Epithelial cell of umbilical artery (primary cell): ENCODE measurements at places on chromosomes 3 and 15. TPM values are rescaled to one million over a fixed set of nuclear protein-coding genes. Genes with fewer than 3 reads are reported as not detected.

The GOLGA8R gene
- total RNA-seq, result 0.97 and 1.4 TPM in 2 replicates

The CCDC13 gene
- 1.3 TPM in 1 of 2 replicates, not detected in the other for total RNA-seq

The GOLGA8H gene
- 0.97 and 2.3 TPM in 2 replicates for total RNA-seq

The CPEB1 gene
- total RNA-seq, result 0.91 TPM in 1 of 2 replicates, not detected in the other

The LTF gene
- not detected in 2 replicates for total RNA-seq

The SERPINI2 gene
- not detected in 2 replicates for total RNA-seq

The PRSS50 gene
- not detected in 2 replicates for total RNA-seq

The CHCHD6 gene
- 14.0 and 15.8 TPM in 2 replicates for total RNA-seq

The CGNL1 gene
- total RNA-seq, result 19.2 and 35.9 TPM in 2 replicates

The MUSTN1 gene
- total RNA-seq, result not detected in 2 replicates

The ATP10A gene
- not detected in 2 replicates for total RNA-seq

The RBP2 gene
- total RNA-seq, result not detected in 2 replicates

The GOLGA8J gene
- total RNA-seq, result under 0.01 TPM in 1 of 2 replicates, not detected in the other

The LMAN1L gene
- total RNA-seq, result not detected in 2 replicates

The PIGZ gene
- 2.3 and 2.6 TPM in 2 replicates for total RNA-seq

The KBTBD13 gene
- total RNA-seq, result not detected in 2 replicates

The OSBPL10 gene
- total RNA-seq, result 15.8 and 19.5 TPM in 2 replicates

The SGO1 gene
- total RNA-seq, result 7.5 and 9.3 TPM in 2 replicates

The FBXL22 gene
- under 0.01 TPM in 1 of 2 replicates, not detected in the other for total RNA-seq

The CCR8 gene
- not detected in 2 replicates for total RNA-seq

The SRGAP3 gene
- total RNA-seq, result under 0.01 TPM in 1 of 2 replicates, not detected in the other

The ITPKA gene
- 0.46 and 0.65 TPM in 2 replicates for total RNA-seq

The CPN2 gene
- total RNA-seq, result not detected in 2 replicates

The TRH gene
- total RNA-seq, result not detected in 2 replicates

The GXYLT2 gene
- 0.65 and 3.0 TPM in 2 replicates for total RNA-seq

The ZNF660 gene
- total RNA-seq, result 0.61 and 0.65 TPM in 2 replicates

The ACOX2 gene
- 1.3 and 1.7 TPM in 2 replicates for total RNA-seq

The WDR93 gene
- not detected in 2 replicates for total RNA-seq

The DYNLT2B gene
- total RNA-seq, result 9.4 and 11.4 TPM in 2 replicates

The C2CD4A gene
- 4.2 and 5.2 TPM in 2 replicates for total RNA-seq

The POLQ gene
- total RNA-seq, result 6.2 and 8.4 TPM in 2 replicates

The PLSCR4 gene
- 27.9 and 56.8 TPM in 2 replicates for total RNA-seq

The GOLGB1 gene
- 33.4 and 36.1 TPM in 2 replicates for total RNA-seq

The ADGRG7 gene
- 0.30 TPM in 1 of 2 replicates, not detected in the other for total RNA-seq

The PLSCR1 gene
- 57.5 and 201 TPM in 2 replicates for total RNA-seq

The TADA3 gene
- total RNA-seq, result 32.7 and 36.7 TPM in 2 replicates

The NANOGP8 gene
- total RNA-seq, result not detected in 2 replicates

The EIF2A gene
- 167 and 315 TPM in 2 replicates for total RNA-seq

The TMF1 gene
- total RNA-seq, result 31.2 and 36.1 TPM in 2 replicates

The CACNA2D3 gene
- not detected in 2 replicates for total RNA-seq

The CATSPER2 gene
- 0.76 and 1.6 TPM in 2 replicates for total RNA-seq

The SNTN gene
- not detected in 2 replicates for total RNA-seq

The EFCAB12 gene
- not detected in 2 replicates for total RNA-seq

The RPUSD3 gene
- total RNA-seq, result 39.6 and 57.4 TPM in 2 replicates

The PRKCD gene
- 2.3 and 5.5 TPM in 2 replicates for total RNA-seq
